ENCODE measurements at places on chromosomes 3 and 15.

GRCh38 chr3:138594935-138595610, 1.0 kb upstream of the CEP70 start:
- no peak for DNase-seq

DNA sequence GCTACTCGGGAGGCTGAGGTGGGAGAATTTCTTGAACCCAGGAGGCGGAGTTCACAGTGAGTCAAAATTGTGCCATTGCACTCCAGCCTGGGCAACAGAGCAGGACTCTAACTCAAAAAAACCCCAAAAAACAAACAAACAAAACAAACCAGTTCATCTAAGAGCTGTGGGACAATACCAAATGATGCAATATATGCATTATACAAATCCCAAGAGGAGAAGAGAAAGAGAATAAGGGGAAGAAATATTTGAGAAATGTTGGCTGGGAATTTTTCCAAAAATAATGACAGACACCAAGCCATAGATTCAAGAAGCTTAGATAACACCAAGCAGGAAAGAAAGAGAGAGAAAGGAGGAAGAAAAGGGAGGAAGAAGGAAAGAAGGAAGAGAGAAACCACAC, 82.5 kb downstream of the KLF13 start:
- DNase-seq = no peak

- no peak for DNase-seq
Observed at GRCh38 chr15:63950911-63951481, 95.3 kb downstream of the DAPK2 start.

DNA sequence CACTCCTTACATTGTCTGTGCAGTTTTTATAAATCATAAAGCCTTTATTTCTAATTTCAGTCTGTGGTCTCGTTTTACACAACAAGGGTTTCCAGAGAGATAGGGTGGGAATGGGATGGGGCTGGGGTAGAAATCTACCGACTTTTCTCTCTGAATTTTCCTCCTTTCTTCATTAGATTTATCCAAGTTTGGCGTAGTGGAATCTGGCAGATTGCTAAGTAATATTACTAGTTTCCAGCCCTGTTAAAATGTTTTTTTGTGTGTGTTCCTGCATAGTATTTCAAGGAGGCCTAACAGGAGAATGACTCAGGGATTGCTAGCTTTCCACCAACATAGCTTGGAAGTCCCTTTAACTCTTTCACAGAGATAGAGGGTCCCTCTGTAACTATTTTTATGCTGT, 185.5 kb upstream of the GOLGA6L4 start:
- no peak for DNase-seq

GRCh38 chr3:43870844-43871626, 180.3 kb downstream of the ABHD5 start:
- no peak for DNase-seq

DNA sequence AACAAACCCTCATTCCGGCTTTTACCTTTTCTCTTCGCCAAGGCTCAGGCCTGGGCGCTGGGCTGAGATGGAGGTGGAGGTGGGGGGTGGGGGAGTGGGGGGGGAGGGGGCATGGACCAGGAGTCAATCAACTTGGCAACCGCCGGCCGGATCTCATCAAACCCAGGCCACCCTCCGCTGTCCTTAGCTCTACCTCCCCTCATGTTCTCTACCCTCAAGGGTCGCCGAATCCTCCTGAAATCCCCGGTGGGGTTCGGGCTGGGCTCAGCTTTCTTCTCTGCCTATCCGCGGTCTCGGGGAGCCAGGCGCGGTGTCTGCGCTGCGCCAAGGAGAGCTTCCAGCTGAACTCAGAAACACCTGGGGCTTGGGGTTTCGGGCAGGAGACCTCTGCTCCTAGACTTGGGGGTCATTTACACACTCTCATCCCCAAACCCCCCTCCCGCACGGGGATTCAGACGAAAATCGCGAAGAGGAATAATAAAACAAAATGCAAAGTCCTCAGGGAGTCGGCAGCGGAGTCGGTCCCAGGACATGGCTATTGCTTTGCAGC, 2.5 kb downstream of the ONECUT1 start:
- DNase-seq = no peak

GRCh38 chr3:185649414-185649813, 63.3 kb downstream of the SENP2 start:
- DNase-seq = no peak

DNA sequence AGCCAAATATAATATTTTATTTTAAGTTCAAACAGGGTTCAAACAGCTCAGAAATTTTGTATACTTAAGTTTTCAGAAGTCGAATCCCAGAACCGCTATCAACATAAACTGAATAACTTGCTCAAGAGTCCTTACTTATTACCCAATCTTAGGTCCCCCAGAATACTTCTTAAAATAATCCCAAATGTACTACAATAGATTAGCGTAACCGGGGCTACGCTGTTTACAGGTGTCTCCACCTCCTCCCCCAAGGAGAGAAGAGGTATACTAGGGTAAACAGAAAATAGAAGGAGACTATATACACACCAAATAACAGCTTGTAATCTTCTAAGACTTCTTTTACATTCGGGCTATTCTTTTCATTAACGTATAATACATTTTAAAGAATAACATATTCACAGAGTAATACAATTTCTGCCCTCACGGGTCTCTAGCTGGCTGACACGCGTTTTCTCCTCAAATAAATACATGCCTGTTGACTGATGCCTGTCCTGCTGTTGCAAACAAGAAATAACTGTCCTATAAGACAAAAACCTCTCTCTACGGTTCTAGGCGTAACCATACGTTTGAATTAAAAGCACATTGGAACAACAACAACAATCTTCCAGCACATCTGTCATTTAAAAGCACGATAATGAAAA, 1.3 kb downstream of the DENND4A start:
- DNase-seq = no peak

DNA sequence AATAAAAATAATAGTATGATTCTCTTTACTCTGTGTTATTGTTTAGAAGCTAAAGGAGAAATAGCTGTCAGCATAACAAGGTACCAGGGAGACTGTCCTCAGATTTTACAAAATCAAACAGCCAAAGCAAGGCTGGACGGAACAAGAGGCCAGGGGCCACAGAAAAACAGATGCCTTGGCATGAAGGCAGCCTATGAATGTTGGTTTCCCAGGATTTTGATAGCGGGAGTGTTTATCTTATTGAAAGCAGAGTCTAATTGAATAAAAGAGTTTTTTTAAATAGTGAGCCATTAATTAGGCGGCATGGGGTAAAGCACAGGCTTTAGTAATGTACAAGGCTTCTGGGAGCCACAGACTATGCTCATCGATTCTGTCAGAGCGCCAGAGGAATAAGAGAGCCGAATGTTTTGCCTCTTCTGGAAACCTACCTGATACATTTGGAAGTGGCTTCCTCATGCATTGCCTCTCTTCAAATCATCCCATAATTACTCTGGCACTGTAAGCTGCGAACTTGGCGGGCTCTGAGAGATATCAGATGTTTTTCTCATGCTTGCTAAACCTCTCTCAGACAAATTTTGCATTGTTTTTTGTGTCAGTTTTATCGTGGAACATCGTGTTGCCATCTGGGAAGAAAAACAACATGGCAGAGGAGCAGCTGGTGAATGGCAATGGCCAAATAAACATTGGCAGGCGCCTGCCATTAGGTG, 30.4 kb upstream of the TMCO5A start:
- no peak for DNase-seq
